ENCODE measurements at places on chromosomes 1 and 21.

- no peak for DNase-seq
Observed at GRCh38 chr1:37755290-37755689, 9.6 kb downstream of the EPHA10 start.

- no peak for DNase-seq
Observed at GRCh38 chr1:234396871-234397270, 23.6 kb downstream of the COA6 start.

DNA sequence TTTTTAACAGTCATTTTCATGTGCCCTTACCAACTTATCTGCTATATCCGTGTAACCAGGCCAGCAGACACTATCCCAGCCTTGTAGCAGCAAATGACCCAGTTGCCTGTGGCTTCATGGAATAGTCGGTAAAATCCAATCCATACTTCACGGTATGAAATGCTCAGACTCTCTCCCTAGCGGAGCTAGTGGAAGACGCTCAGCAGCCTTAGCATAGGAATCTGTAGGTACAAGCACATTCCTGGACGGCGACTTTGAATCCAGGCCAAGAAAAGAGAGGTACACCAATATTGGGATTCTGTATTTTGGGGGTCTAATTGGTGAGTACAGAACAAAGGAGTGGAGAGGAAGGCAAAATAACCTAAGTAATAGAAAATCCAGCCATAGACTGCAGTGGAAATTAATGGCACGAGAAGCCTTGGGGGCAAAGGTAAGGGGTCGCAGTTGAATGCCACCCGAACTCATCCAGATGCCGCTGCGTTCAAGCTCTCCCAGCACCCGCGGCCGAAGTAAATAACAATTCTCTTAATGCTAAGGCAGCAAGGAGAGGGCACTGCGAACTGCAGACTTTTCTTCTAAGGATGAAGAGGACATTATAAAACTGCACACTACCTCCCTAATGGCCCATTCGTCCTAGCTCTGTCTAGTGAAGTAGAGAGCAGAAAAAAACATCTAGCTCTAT, 17.7 kb upstream of the TBX15 start:
- no peak for DNase-seq

- no peak for DNase-seq
Observed at GRCh38 chr1:240526312-240526711, 85.6 kb downstream of the GREM2 start.

DNA sequence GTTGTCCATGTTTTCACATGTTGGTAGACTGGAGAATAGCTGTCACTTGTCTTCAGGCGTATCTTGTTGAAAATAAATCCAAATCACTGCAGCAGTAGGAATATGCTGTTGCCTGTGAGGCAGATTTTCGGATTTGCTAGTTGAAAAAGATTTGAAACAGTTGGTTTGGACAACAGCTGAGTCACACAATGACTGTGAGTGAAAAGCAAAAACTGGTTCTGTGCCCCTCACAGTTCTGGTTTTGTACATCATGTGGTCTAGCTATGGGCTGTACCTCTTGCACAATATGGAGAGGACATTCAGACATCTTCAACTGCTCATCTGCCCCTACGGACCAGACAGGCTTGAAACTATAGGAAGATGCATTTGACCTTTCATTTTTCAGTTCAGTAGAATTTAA, 1.8 kb downstream of the ARF1 start:
- peak; percentile 84 for DNase-seq

Measured in hepatic stellate cell (primary cell).